ENCODE measurements at places on chromosomes 16 and 17.

GRCh38 chr17:10875430-10875851 is 37.6 kb upstream of the PIRT start:
- no peak for DNase-seq

DNA sequence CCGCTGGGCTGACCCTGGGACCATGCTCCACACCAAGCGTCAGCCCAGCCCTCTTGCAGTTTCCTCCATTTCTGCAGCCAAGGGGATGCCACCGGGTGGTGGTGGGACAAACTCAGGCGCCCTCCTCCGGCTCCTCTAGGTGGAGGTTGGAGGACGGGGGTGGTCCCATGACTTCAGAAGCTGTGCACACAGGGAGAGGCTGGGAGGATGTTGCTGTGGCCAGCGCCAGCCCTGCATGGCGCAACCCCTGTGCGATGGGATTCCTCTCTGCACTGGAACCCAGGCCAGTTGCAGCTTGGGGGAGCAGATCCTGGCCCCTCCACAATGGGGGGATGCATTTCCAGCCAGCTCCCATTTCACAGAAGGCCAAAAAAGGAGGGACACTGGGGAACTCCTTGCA is 246.5 kb downstream of the C16orf95 start:
- no peak for DNase-seq

DNA sequence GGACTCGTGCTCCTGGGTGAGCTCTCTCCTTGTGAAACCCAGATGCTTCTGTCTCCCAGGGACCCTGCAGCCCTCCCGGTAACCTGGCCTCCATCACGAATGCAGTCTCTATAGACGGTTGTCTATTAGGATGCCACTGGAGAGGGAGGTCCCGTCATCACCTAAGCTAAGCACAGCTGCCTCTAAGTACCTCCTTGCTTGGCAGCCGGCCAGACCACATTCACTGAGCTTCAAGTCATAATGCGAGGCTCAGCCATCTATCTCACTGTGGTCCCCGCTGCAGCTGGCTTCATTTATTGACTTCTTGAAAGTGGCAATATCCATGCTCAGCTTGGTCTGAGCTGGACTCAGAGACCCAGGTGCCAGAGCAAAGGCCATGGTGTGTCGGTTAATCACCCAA is 74.5 kb upstream of the HSBP1 start:
- no peak for DNase-seq

DNA sequence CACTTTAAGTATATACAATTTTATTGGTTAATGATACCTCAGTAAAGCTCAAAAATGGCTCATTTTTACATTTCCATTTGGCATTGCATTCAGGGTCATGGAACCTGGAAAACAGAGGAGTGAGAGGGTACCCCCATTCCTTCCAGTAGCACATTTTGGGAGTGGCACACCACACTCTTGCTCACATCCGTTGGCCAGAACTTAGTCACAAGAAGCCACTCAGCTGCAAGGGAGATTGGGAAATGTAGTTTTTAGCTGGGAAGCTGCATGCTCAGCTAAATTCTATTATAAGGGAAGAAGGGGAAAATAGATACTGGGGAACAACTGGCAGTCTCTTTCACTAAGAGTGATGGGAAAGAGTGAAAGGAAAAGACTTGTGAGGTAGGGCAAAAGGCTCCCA is 102.5 kb upstream of the TMEM97 start:
- no peak for DNase-seq

DNA sequence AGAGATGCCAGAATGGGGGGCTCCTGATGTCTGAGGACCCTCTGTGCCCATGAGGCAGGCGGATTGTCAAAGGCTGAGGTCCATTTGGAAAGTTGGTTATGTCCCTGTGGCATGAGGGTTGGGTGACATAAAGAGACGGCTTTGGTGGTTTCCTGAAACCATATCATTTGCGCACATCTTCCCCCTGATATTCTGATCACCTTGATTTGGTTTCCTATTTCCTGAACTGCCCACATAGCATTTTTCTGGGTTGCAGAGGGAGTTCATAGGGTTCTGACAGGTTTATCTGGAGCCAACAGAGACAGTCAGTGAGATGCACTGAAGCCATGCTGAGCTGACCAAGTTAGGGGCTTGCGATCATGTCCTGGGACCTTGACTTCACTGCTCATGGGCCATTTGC is 15.7 kb upstream of the RNF222 start:
- DNase-seq = no peak

- no peak for DNase-seq
Measured at GRCh38 chr17:12522743-12523183, 142.9 kb upstream of the MYOCD start.

- no peak for DNase-seq
Measured at GRCh38 chr17:21286066-21286770, 1.7 kb downstream of the MAP2K3 start.

DNA sequence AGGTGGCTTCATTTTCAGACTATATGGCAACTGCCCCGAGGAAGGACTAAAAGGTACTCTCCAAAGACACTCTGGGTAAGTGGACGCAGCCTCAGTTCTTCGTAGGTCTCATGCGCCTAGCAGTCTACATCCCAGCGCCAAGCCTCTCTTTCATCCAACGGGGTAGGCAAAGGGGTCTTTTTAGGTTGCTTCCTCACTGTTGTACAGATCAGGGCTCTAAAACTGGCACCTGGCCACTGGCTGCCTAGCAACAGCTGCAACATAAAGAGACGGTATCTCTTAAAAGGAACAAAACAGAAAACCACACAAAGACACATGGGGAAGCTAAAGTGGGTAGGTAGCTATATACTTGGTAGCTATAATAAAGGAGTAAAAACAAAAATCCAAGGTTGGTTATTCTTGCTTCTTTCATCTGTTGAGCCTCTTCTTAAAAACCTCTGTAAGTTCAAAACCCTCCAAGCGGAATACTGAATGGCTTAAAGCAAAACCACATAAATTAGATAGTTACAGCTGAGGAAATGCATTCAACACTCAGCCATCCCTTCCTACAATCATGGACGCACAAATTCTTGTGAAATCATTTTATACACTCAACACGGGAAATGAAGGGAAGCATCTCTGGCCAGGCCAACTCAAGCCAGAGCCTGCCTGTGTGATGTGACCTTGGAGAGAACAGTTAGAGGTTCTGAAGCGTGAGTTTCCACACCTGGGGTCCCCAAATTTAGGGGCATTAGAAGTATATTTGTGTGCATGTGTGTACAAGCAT is 22.7 kb downstream of the CYTH1 start:
- peak; percentile 59 for DNase-seq

DNA sequence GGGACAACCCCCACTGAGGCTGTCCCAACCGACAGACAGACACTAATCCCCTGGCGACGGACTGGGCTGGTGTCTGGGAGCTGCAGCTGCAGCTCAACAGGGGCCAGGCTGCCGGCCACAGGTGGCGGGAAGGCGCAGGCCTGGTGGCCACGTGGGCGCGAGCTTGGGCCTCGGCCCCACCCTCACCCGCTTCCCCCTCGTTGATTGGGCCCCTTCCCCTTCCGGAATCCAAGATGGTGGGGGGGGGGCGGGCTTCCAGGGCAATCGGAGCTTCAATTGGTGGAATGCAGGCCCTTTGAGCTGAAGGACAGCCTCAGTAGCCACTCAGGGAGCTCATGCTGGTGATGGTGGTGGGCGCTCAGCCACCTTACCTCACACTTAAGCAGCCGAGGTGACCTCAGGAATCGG is 8.7 kb upstream of the TBX4 start:
- DNase-seq = no peak

DNA sequence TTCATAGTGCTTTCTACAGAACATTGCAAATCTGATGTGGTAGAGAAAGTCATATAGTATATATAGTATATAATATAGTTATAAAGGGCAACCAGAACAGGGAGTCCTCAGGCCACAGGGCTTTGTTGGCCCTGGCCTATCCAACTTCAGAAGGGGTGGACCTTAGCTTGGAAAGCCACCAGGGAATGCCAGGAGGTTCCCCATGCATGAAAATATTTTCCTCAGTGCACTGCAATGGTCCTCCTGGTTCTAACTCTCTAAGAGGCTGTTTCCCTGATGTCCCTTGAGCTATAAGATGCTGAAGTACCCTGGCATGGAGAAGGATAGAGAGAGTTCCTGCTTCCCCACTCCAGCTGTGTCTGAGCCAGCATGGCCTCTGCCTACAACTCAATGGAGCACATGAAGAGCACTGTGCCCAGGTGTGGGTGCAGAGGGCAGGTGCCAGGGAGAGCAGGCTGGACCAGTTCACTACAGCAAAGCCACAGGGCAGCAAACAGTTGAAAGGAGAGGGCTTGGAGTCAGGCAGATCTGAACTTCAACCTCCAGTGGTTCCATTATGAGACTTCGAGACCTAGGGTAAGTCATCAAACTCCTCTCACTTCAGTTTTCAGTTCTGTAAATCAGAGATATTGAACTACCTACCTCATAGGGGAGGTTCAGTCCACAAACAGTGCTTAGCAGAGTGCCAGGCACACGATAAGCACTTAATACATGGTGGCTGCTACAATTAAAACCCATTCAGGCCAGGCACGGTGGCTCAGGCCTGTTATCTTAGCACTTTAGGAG is 183.1 kb downstream of the SALL1 start:
- DNase-seq = no peak

- DNase-seq = peak; percentile 7
Measured at GRCh38 chr16:67349172-67349571, 22.6 kb downstream of the LRRC36 start.

DNA sequence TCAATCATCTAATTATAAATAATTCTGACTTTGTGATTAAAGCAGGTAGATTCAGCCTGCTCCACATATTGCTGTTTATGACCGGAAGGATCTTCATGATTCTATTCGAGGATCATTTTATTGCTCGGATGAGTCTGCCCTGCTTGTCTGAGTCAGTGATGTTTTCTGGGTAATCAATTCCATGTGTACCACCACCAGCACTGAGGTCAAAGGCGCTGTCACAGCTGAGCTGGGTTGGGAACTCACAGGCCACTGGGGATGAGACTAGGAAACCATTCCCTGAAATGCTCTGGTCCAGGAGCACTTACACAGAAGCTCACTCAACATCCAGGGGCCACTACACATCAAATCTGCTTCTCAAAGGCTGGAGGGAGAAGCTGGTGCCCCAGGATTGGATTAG is 30.4 kb upstream of the ERN1 start:
- no peak for DNase-seq

DNA sequence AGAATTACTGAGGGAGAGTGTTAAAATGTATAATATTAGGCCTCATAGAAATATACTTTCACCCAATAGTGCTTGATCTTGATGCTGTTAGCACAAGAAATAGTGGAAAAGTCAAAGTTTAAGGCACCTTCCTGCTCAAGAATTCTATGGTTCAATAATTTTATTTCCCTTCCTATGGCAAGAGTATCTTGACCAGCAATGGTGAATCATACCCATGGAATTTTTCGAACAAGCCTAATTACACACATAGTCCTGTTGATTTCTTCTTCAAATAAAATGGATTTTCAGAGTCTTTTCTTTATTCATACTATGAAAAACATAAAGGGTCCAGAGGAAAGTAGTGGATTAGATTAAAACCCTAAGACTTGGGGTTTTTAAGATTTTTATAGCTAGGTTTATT is 810.6 kb downstream of the CDH11 start:
- DNase-seq = no peak

- DNase-seq = no peak
Measured at GRCh38 chr17:35841505-35841904, 27.2 kb downstream of the HEATR9 start.
